ENCODE measurements at places on chromosomes 16 and 17. TPM values are rescaled to one million over a fixed set of nuclear protein-coding genes. Genes with fewer than 3 reads are reported as not detected.

GRCh38 chr17:61306003-61306402 lies 93.6 kb upstream of the TBX2 start:
- DNase-seq = no peak

- DNase-seq = no peak
These were observed 22.3 kb downstream of the SEZ6 start for GRCh38 chr17:28983286-28984230.

DNA sequence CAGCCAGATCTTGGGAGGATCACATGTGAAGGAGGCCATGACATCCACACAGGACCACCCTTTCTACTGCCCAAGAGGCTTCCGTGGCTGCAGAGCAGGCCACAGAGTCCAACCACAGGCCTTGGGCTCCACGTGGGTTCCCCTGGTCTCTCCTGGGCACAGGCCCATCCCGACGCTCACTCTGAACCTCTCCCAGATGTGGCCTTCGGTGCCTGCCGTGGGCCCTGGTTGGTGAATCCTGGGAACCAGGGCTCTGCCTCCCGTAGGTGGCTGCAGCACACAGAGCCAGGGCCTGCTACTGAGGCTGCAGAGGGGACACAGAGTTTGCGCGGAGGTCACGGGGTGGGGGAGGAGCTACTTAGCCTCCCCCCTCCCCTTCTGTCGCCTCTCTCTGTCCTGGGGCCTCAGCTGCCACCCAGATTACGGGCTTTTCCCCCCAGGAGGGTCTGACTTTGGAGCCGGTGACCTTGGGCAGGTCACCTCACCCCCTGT lies 55.3 kb downstream of the ZFPM1 start:
- DNase-seq = no peak

- no peak for DNase-seq
These were observed 20.1 kb upstream of the MLYCD start for GRCh38 chr16:83878838-83879237.

- DNase-seq = no peak
These were observed 75.8 kb downstream of the ABCC6 start for GRCh38 chr16:16147316-16147999.

DNA sequence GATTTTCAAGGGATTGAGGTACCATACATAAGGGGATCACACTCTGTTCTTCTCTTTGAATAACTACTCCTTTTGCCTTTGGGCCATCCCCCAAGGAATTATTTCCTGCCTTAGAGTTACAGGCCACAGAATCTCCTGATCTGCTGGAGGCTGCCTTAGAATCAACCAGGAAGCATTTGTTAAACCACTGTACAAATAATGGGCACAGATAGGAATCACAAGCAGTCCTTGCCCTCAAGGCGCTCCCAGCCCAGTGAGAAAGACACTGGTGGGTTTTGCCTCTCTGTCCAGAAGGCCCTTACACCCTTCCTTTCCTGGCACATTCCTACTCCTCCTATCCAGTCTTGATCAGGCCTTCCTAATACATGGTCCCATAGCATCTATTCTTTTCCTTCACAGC lies 45.9 kb downstream of the MRTFB start:
- no peak for DNase-seq

DNA sequence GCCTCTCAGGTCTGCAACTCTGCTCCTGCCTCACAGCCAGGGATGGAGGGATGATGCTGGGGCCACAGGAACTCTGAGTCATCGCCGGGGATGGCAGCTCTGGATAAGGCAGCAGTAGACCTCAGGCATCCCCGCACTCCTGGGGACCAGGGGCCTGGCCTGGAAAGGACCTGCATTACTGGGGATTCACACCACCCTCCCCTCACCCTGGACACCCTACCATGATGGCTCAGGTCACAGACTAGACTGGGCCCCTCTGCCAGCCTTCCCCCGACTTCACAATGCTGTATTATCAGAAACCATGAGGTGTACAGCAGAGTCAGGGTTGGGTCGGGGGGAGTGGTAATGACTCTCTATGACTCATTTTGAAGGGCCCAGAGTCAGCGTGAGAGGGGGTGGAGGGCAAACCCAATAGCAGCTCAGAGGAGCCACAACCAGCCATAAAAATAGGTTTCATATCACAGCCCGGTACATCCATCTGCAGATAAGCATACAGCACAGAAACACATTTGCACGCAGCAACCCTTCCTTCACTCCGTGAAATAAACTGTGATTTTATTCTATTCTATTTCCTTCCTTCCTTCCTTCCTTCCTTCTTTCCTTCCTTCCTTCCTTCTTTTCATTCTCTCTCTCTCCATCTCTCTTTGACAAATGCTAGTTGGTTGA lies 28.8 kb downstream of the DYNLRB2 start:
- DNase-seq = no peak

GRCh38 chr17:4199818-4200402 lies 56.9 kb downstream of the CYB5D2 start:
- no peak for DNase-seq

DNA sequence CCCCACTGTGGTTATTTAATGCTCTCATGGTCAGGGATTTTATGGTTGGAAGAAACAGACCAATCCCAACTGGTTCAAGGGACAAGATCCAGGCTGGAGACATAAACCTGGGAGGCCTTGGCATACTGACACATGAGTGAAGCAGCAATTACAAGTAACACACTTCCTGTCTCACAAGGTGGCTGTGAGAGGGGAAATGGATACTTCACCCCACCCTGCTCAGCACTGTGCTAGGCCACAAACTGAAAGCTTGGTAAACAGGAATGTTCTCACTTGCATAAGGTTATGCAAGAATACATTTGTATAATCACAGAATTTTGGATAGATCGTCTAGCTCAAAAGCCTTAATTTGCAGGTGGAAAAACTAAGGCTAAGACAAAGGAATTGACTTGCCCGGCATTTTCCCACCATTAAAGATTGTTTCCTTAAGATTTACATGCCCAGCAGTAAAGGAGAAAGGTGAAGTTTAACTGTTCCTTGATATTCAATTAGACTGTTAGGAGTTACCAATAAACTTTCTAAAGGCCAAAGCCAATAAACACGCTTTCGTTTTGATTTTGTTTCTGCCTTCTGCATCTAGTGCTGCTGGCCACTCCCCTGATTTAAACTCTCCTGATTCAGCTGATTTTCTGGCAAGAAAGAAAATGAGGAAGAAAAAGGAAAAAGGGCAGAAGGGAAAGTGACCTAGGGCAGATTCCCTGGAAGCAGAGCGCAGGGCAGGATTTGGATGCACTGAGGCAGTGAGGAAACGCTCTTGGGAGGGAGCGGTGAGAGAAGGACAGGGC lies 215.6 kb upstream of the CDH5 start:
- no peak for DNase-seq

- DNase-seq = no peak
These were observed 9.0 kb downstream of the ABR start for GRCh38 chr17:1170739-1171138.

- DNase-seq = no peak
These were observed 44.9 kb upstream of the XYLT1 start for GRCh38 chr16:17515421-17516210.

DNA sequence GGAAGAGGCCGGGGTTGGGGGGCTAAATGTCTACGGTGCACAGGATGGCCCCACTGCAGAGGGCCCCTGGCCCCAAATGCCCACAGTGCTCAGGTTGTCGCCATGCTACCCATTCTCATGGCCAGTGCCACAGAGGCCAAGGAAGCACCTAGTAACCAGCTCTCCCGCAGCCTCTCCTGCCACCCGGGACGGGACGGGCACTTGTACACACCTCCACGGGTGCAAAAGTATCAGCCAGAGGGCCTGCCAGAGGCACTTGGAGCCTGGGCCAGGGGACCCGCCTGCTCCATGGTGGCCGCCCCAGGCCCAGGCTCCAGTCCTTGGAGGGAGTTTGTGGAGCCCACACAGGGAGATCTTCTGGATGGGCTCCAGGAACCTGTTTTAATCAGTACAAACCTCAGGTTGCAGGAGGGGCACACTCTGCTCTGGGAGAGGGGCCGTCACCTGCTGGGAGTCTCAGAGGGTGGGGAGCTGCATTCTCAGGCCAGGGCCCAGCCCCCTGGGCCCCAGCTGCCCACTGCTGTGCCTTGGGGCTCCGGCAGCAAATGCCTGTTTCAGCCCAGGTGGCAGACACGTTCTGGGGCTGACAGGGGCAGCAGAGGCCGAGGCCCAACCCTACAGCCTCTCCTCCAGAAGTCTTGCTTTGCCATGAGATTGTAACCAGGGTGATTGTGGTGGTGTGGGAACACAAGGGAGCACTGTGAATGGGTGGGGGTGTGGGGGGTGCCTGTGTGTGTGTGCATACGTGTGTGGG lies 7.9 kb downstream of the TPSD1 start:
- DNase-seq = no peak

GRCh38 chr17:36727577-36727976 lies 126.2 kb downstream of the MRM1 start:
- no peak for DNase-seq

DNA sequence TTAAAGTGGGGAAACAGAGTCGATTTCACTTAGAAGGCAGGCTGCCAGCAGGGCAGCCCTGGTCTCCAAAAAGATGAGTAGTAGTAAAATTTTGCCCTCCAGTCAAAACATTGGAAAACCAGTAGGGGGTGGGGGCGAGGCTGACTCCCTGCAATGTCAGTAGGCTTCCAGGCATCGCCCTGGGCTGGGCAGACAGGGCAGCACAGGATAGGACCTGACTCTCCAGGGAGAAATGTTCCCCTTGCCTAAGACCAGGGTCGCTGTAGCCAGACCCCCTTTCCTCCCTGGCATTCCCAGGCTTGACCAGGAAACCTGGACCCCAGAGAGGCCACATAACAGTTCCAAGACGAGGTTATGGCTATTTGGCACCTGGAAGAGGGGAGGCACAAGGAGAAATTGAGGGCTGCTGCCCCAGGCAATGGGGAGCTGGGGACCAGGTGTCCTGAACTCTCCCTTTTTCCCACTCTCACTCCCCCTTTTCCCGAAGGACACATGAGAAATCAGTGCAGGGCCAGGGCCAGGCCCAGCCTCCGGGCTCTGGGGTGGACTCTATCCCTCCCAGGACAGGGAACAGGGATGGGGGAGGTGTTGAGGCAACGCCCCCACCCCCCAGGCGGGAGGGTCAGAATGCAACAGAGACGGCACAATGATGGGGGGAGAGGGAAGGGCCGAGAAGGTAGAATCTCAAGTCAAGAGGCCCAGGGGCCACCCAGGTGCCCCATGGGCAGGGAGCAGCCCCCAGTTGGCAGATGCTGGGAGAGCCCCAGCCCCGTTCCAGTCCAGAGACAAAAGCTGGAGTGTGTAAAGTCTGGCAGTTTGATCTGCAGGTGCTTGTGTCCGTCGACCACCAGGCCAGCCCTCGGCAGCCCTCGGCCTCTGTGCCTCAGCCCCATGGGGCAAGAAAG lies 4.5 kb upstream of the SAMD14 start:
- no peak for DNase-seq

GRCh38 chr16:82031116-82032084 lies 3.7 kb upstream of the HSD17B2 start:
- no peak for DNase-seq

- no peak for DNase-seq
These were observed 31.5 kb upstream of the NOL11 start for GRCh38 chr17:67686241-67686640.

DNA sequence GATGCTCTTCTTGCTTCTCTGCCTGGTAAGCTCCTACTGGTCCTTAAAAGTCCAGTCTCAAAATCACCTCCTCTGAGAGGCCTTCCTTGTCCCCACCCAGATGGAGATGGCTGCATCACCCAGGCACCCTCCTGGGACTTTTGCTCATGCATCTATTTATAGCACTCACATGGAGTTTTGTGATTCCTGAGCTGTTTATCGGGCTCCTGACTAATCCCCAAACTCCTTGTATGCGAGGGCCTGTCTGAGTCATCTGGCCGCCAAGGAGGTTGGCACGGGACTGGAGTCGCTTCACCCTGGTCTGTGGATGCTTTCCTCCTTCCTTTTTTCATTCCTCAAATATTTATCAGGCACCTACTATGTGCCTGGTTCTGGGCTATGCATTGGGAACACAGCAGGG lies 2.3 kb upstream of the MAP2K3 start:
- no peak for DNase-seq

GRCh38 chr17:63629627-63630026 lies 7.4 kb downstream of the MAP3K3 start:
- no peak for DNase-seq

DNA sequence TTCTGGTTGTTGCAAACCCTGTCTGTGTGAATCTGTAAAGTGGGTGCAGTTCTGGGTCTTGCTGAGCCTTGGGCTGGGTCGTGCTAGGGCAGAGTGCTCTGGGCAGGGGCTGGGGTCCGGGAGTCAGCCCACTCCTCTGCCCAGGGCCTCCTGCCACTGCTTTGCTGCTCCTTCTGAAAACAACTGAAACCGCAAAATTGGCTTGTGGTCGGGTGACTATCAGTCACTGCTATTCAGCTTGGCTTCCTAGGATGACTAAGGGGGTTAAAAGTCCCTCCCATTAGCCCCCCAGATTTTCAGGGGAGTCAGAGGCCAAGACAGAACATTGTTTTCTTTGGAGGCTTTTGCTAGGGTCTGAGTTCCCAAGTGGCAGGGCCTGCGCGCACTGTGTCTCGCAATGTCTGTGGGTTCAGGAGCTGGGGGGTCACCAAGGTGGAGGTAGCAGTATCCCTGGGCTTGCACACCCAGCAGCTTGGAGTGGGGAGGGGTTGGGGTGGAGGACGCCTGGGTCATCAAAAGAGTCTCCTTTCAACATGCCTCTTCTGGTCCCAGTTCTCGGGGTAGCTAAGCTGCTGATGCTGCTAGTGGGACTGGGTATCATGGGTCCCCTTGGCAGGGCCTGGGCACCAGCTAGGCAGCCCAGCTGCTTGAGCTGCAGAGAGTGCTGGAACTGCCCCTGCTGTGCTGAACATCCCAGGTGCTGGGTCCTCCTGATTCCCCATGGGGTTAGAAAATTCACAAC lies 13.5 kb upstream of the TBX21 start:
- DNase-seq = no peak

GRCh38 chr17:3848229-3848835 lies 2.3 kb upstream of the NCBP3 start:
- no peak for DNase-seq

DNA sequence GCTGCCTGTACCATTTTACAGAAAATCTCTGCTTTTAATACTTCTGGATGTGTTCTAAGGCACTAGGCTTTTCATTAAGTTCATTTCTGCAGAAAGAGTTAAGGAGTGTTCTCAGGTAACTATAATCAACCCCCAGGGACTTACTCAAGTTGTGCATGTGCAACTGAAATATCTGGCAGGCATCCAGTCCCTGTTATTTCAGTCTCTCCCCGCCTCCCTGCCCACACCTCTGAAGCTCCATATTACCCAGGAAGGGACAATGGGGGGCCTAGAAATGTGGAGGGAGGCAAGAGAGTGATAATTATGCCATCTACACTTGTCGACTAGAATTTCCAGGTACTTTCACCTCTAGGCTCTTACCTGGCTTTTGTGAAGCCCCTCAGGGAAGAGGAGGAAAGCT lies 432.2 kb downstream of the MAF start:
- DNase-seq = no peak

TBC1D3C gene
- total RNA-seq = not detected

DBNDD1 gene
- total RNA-seq = 12.3 TPM

HAP1 gene
- total RNA-seq = 0.16 TPM

CBX2 gene
- total RNA-seq = 5.6 TPM

ALDH3A1 gene
- 0.31 TPM for total RNA-seq

RNF227 gene
- total RNA-seq = 7.3 TPM

TBX2 gene
- total RNA-seq = 0.47 TPM

LLGL2 gene
- total RNA-seq = 2.7 TPM
